ENCODE measurements at places on chromosomes 2 and 18.

DNA sequence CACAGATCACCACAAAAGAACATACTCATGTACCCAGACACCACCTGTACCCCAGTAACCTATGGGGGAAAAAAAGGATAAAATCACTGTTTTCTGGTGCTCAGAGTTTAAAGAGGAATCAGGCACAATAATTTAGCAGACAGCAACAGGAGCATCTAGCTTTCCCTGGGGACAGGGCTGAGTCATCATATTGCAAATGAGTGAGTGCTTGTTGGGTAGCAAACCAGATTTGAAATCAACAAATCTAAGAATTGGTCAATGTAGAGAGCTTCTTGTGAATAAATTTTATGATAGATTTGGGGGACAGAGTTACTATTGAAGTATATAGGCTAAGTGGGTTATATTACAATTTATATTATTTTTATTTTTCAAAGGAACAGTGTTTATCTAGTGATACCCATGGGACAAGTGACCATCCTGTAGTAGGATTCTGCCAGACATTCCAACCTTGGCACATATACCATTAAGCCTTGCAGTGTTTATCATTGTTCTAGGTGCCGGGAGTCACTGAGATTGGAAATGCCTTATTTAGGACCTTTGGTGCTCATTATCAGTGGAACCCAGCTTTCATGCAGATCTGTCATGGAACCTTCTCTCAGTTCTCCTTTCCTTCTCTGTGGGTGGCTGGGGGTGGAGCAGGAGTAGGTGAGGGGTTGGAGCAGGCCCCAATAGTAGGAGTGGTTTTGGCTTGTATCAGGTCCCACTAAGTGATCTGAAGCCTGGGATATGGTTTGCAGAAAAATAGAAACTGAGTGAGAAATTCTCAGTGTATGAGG lies 117.2 kb downstream of the CERS6 start:
- no peak for DNase-seq

GRCh38 chr2:71705171-71705960 lies 252.0 kb downstream of the DYSF start:
- no peak for DNase-seq

DNA sequence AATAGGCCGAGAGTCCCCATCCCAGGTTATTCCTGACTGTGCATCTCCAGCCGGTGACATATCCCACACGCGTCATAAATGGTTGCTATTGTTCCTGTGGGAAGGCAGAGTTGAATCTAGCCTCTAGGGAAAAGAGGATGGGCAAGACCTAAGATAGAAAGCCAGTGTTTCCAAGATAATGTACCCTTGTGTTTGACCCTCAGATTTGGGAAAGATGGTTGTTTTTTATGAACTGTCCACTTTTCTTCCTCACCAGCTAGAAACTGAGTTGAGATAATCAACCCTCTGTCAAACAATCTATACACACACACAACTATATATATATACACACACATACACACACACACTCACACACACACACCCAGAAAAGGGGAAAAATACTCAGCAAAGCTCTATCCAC lies 131.0 kb downstream of the PRKCE start:
- DNase-seq = no peak

DNA sequence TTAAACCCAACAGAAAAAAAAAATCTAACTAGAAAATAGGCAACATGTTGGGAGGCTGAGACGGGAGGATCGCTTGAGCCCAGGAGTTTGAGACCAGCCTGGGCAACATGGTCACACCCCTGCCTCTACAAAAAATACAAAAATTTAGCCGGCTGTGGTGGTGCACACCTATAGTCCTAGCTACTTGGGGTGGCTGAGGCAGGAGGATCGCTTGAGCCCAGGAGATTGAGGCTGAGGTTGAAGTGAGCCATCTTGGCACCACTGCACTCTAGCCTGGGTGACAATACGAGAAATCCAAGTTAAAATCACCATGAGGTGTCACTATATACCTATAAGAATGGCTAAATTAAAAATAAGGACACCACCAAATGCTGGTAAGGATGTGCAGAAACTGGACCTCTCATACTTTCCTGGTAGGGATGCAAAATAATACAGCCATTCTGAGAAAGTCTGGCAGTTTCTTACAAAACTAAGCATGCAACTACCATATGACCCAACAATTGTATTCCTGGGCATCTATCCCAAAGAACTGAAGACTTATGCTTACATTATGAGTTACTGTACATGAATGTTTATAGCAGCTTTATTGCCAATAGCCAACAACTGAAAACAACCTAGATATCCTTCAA lies 2.2 kb downstream of the SEPTIN10 start:
- no peak for DNase-seq

GRCh38 chr2:61878761-61879160 lies 9.7 kb downstream of the CCT4 start:
- DNase-seq = no peak

- DNase-seq = no peak
Measured at GRCh38 chr18:76943542-76944339, 121.4 kb downstream of the ZNF236 start.

DNA sequence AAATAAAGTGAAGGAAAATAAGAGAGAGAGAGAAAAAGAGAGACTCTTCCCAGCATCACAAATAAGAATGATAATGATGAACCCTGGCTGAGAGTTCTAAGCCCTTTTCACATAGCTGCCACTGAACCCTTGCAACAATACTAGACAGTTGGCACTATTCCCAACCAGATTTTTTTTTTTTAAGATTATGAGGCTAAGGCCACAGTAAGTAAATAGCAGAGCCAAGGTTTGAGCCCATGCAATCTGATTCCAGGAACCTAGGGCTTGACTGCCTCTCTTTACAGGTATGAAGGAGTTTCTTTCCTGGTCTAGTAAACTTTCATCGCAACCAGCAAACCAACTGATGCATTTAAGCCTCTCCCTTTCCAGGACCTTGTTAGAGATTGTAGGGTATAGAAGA lies 424.6 kb downstream of the NCKAP5 start:
- DNase-seq = no peak

- DNase-seq = no peak
Measured at GRCh38 chr2:9220201-9220600, 13.6 kb downstream of the ASAP2 start.

DNA sequence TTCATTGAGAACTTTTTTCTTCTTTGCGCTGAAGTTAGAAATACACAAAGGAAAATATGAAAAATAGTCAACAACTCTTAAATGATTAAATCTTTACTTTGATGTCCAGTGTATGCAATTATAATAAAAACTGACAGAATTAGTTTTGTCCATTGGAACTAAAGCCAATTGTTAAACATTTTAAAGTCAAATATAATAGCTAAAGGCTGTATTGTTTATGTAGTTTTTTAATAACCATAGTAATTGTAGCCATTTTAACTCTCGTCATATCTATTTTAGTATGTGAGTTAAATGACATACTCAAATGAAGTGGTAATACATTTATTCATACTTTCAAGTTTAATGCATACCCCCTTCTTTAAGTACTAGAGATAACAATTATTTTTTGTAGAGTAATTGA lies 4.7 kb upstream of the COBLL1 start:
- no peak for DNase-seq

DNA sequence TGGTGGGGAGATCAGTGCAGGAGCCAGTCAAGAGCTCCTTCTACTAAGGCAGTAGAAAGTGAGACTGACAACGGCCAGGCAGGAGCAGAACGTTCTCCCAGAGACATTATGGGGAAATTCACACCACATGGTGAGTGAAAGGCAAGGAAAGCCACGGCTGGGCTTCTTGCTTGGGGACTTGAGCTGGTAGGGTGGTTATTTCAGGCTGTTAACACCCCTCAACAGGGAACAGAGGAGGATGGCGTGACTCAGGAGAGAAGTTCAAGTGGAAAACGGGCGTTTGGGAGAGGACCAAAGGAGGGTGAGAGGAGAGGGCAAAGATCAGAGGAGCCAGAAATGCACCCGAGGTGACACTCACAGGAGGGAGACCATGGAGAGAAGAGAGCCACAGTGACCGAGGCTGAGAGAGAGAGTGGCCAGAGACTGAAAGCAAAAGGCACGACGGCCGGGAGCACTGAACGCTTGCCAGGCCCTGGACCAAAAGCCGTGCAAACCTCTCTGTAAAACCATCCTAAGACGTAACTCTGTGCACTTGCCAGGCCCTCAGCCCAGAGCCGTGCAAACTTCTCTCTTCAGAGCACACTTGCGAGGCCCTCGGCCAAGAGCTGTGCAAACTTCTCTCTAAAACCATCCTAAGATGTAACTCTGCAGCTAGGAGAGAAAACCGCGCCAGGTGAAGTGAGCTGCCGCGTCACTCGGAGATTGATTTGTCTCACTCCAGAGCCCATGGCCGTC lies 7.7 kb downstream of the TPO start:
- DNase-seq = no peak

DNA sequence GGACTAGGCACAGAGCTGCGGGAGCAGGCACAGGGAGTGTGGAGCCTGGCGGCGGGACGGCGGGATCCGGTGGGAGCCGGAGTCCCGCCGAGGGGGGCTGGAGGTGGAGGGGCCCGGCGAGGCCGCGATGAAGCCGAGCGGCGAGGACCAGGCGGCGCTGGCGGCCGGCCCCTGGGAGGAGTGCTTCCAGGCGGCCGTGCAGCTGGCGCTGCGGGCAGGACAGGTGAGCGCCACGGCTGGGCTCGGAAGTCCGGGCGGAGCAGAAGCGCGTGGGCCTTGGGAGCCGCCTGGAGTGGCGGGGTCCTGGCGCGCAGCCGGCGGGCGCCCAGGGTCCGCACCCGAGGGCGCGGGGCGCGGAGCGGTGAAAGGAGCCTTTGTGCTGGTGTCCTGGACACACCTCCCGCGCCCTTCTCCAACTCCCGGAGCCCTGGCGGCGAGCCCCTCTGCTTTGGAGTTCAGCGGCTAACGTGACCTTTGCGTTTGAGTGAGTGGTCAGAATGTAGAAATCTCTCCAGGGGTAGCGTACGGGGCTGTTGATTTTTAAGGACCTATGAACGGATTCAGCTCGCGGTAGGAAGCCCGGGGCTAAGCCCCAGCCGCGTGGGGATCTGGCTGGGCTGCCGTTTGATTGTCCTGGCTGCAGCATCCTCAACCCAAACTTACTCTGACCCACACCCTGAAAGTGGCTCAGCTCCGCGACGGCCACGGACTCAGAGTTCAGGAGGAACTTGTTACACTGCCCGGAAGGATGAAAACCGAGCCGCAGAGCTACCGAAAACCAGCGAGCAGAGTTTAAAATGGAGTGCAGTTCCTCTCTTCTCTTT lies 448 bp downstream of the IMPA2 start:
- no peak for DNase-seq

DNA sequence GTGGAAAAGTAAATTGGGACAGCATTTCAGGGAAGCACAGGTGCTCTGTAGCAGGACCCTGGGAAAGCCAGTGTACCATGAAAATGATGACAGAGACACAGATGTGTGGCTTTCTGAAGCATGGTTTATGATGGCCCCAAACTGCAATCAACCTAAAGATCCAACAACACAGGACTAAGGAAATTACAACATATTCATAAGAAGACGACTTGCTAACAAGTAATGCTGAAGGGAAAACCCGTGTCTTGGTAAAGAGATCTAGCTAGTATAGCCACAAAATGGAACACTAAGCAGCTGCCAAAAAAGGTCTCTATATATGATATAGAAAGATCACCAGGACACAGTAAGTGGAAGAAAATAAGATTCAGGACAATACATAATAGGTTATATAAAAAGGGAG lies 53.2 kb downstream of the UXS1 start:
- no peak for DNase-seq

- no peak for DNase-seq
Measured at GRCh38 chr2:7032371-7032770, 115.2 kb downstream of the RNF144A start.

- no peak for DNase-seq
Measured at GRCh38 chr18:2070631-2071030, 500.7 kb downstream of the METTL4 start.

- no peak for DNase-seq
Measured at GRCh38 chr2:100692906-100693305, 127.0 kb upstream of the NPAS2 start.

GRCh38 chr18:28650860-28651259 lies 473.9 kb upstream of the CDH2 start:
- DNase-seq = no peak

DNA sequence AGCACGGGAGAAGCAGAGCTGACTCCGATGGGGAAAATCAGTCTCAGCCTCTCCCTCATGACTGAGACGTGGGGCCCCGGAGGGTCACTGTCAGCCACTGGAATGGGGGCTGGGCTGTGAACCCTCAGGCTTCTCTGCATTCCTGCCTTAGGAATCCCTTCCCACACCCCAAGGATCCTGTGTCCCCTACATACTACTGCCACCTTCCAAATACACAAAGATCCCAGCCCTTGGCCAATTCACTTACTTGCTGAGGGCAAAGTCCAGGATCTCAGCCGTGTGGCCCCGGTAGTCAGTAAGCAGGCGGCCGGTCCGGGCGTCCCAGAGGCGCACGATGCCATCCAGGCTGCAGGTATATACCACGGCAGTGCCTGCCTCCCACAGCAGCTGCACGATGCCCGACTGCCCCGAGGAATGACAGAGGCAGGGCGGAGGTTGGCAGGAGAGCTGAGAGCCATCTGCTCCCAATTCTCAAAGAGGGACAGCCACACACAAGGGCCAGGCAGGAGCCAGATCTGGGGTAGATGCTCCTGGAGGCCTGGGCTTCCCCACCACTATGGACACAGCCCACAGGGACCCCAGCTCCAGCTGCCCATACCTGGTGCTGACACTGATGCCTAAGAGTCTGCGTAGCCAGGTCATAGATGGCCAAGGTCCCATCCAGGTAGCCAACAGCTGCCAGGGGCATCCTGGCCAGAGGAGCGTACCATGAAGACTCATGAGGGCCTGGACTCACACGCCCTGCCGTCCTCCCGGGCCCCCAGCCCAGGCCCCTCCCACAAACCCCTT lies 4.2 kb downstream of the GPBAR1 start:
- no peak for DNase-seq

DNA sequence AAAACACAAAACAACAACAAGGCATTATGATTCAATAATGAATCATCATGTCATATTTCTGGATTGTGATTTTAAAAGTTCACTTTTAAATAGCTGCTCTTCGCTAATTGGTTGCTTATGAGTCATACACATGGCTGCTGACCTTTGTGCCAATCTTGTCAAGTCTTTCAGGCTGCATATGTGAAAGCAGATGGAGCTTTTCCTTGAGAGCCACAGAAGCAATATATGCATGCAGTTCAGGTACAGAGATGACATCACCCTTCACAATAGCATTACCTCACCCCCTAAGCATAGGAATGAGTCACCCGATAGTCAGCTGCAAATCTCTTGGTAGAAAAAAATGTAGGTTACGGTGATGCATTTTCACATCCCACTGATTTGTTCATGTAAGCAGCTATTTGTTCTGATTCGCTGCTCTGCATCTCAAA lies 27.2 kb downstream of the EIF2AK3 start:
- peak; percentile 72 for DNase-seq

GRCh38 chr2:37794717-37795116 lies 123.3 kb upstream of the CDC42EP3 start:
- no peak for DNase-seq

GRCh38 chr2:225276207-225276606 lies 123.3 kb upstream of the NYAP2 start:
- DNase-seq = no peak
